ENCODE measurements at places on chromosomes 13 and 19.

GRCh38 chr19:13817018-13817614 is 21.9 kb downstream of the ZSWIM4 start:
- peak; percentile 45 for DNase-seq

DNA sequence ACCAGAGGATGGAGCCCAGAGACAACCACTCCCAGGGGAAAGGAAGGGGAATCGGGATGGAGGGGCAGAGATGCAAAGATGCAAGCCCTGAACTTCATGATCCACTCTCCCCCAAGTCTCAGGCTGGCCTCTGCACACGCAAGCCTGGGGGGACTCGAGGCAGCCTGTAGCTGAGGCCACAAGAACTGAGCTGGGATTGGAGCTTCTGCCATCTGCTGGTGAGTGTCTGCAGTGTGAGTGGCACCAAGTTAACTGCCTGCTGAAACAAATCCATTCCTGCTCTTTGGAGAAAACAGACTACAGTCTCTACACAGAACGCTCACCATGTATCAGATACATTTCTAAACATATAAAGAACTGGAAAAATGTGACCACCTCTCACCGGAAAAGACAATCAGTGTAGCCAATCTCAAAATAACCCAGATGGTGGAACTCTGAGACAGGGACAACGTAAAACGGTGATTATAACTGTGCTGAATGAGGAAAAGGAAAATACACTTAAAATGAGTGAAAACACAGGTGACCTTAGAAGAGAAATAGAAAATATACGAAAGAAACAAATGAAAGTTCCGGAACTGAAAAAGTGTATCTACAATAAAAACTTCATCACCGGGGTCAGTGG is 62.1 kb downstream of the KLF2 start:
- DNase-seq = no peak

- DNase-seq = no peak
Measured at GRCh38 chr13:48710160-48710559, 56.4 kb downstream of the CYSLTR2 start.

GRCh38 chr19:17981611-17982010 is 14.7 kb downstream of the KCNN1 start:
- no peak for DNase-seq

DNA sequence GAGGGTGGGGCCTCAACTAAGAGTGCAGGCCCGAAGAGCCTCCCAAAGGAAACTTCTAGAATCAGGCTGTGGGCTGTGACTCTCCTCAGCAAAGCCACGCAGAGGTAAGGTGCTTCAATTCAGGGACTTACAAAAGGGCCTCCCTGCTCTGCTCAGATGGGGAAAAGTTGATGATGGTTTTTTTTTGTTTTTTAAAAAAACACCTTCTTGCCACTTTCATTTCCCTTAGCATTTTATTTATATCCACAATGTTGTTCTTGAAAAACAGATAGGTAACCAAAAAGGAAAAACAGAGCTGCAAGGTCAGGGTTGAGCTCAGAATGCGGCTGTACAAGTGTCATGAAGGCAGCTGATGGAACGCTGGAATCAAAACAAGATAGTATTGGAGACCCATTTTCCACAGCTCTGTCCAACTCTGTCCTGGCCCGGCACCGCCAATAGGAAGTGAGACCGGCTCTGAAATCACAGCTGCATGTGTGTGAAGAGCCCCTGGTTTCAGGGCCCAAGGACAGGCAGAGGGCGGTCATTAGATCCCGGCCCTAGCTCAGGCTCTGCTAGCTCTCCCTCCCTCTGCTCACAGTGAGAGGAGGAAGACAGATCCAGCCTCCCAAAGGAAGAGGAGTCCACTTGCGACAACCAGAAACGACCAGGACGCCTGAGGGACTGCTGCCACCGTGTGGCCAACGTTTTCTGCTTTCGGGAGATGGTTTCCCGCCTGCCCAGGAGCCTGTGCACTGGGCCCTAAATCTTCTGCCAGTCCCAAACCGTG is 58.3 kb downstream of the KLF2 start:
- no peak for DNase-seq

DNA sequence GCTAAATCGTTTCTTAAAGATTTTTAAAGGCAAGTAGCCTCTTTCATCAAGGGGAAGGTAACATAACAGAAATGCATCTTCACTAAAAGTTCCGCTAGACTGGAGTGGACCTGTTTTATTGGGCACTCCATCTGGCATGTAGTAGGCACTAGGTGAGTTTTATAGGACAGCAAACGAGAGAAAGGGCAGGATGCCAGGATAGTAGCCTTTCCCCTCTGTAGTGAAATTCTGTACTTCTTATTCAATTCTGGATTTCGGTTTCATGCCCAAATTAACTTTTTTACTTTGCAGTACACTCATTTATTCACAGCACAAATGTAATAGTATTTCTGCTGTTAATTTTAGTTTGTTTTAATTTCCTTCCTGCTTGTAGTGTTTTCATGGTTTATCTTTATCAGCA is 45.2 kb downstream of the GPR180 start:
- no peak for DNase-seq

GRCh38 chr19:34332027-34332760 is 32.8 kb upstream of the GPI start:
- DNase-seq = no peak

DNA sequence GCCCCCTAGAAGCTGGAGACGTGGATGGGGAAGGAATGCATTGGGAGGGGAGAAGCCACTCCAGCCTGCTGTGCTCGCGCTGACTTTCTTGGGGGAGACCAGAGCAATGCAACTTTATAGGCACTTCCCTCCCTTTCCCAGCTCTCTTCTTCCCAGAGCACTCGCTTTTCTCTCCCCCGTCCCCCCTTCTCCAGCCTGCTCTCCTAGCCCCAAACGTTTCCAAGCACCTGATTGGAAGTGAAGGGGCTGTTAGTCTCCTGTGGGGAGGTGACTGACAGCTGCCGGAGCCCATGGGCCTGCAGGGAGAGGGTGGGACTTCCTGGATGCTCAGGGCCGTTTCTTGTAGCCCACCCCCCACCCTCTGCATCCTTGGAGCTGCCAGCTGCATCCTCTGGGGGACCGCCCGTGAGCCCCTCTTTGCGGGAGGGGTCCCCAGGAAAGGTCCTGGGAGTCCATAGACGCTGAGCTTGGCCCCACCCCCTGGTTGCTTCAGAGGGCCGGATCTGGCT is 2.5 kb downstream of the HDGFL2 start:
- DNase-seq = peak; percentile 7

DNA sequence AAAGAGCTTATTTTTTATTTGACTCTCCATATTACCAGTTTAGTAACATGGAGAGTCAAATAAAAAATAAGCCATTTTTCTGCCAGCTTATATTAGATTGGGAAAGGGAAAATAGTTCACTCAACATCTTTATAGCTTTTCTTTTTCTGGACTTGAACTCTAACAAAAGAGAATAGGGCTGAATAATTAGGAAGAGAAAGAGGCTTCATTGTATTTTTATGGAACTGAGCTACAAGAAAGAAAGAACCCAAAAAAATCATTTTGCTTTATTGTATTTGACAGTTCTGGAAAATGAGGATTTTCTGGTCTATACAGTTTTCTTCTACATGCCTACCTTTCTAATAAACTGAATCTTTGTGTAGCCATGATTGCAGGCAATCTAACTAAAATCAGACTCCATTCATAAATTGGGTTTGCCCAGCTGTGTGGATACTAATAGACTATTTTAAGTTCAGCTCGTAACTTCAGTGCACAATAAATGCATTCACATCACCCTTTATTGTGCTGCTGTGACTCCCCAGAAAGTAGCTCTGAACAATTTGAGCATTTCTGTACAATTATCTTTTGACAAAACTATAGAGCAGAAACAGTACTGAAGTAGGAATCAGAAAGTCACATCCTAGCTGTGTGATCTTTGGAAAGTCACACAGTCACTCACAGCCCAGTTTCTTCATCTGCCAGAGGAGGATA is 115.3 kb downstream of the STOML3 start:
- no peak for DNase-seq

DNA sequence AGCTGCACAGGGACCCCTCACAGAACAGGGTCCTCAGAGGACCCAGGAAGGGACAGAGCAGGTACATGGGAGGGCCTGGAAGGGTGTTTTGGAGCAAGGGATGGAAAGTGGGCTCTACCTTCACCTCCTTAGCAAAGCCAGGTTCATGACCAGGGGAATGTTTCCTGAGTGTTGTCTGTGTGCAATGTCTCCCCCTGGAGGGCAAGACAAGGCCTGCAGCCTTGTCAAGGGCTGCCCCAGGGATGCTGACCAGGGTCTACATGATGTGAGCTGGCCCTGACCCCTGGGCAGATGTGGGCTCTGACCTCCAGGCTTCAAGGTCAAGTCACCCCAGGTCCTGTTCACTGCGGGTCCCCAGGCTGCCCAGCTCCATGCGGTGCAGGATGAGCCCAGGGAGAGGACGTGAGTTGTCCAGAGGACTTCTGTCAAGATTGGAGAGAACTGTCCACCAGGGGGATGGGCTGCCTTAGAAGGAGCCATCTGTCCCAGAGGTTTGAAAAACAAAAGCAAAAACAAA is 1.0 kb upstream of the CEACAM1 start:
- DNase-seq = peak; percentile 35

GRCh38 chr13:50616101-50616500 is 227.4 kb downstream of the DLEU7 start:
- no peak for DNase-seq

DNA sequence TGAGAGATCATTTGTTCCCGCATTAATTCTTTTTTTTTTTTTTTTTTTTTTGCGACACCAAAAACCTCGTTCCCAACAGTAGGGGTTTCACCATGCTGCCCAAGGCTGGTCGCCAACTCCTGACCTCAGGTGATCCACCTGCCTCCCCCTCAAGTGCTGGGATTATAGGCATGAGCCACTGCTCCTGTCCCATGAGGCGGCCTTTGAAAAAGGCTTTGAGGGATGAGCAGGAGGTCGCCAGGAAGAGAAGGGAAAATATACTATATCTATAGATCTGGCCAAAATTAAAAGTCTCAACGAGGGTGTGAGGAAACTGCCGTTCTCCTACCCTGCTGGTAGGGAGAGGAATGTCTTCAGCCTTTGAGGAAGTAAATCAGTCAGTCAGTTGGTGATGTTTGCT is 26.2 kb downstream of the ZNF473 start:
- no peak for DNase-seq

DNA sequence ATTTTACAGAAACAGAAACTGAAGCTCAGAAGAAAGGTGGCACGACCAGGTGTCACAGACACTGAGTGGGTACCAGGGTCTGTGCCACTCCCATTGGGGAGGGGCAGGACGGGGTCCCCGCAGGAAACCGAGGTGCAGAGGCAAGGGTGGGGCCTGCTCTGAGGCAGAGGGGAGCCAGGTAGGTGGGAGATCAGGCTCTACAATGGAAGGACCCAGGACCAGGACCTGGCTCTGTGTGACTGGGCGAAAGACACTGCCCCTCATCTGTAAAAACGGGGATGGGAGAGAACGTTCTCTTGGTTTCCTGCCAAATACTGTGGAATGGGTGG is 2.8 kb downstream of the PTGIR start:
- no peak for DNase-seq

DNA sequence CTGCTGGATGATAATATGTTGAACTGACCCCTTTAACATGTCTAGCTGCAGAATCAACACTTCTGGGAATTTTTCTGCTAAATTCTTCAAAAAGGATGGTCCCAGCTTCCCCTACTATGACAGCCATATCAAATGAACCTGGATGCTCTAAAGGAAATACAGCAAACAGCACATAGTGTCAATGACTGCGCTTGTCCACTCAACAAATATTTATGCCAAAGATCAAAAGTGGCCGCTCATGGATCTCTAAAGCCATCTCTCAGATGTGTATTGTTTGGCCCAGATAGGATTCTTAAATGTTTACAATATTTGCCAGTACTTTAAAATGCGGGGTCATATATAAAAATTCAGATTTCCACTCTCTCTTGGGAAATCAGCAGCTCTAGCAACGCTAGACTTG is 3.3 kb downstream of the TBC1D4 start:
- DNase-seq = no peak

- DNase-seq = no peak
Measured at GRCh38 chr13:113954046-113954835, 19.6 kb downstream of the C13orf46 start.

GRCh38 chr13:48476686-48477085 is 56.2 kb downstream of the RCBTB2 start:
- no peak for DNase-seq

DNA sequence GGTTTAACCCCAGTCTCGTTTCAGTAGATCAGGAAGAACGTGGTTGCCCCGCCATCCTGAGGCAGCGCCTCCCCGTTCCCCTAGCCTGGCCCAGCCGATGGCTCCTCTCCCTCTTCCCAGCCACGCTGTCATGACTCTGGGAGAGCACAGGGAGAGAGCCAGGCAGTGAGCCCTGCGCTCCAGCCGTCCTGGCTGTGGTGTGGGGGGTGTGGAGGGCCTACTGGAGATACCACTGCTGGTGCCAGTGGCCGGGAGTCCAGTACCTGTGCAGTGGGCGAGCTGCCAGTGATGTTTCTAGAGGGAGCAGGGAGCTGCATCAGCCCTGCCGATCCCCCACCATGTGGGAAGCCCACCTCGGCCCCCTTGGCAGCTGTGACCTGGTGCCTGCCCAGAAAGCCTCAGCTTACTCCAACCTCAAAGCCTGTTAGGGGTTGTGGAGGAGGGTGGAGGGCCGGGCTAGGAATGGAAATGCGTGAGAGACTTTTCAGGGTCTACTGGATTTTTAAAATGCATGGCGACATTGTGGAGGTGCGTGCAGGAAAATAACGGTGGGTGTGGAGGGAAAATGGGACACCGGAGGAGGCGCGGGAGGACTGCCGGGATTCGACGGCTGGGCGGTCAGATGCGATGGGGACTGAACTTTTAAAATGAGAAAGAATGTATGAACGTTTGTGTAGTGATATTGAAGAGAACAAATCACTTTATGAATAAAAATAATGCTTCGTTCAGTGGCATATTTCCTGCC is 4.9 kb downstream of the TEX29 start:
- DNase-seq = no peak

GRCh38 chr19:4372165-4373012 is 28.0 kb downstream of the SH3GL1 start:
- DNase-seq = no peak

DNA sequence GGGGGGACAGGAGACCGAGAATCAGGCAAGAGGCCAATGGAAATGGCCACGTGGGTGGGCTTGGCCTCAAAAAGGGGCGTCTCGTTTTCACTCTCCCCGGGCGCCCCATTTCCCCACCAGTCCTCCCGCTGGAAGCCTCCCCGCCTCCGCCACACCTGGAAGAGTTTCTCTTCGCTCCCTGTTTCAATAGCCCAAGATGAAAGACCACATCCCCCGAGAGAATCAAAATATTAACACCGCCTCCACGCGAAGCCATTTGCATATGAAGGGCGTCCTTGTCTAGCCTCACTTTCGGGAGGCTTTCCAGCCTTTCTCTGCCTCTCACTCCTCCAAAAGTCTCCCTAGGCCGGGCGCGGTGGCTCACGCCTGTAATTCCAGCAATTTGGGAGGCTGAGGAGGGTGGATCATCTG is 691 bp upstream of the OLFM2 start:
- no peak for DNase-seq

DNA sequence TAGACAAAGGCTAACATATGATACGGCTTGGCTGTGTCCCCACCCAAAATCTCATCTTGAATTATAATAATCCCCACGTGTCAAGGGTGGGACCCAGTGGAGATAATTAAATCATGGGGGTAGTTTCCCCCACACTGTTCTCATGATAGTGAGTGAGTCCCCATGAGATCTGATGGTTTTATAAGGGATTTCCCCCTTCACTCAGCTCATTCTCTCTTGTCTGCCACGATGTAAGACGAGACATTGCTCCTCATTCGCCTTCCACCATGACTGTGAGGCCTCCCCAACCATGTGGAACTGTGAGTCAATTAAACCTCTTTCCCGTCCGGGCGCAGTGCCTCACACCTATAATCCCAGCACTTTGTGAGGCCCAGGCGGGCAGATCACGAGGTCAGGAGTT is 143.5 kb downstream of the RXFP2 start:
- no peak for DNase-seq

- no peak for DNase-seq
Measured at GRCh38 chr13:50537029-50537428, 306.5 kb downstream of the DLEU7 start.

GRCh38 chr13:47076500-47076899 is 179.6 kb upstream of the HTR2A start:
- DNase-seq = no peak

All from NCI-H526 treated with DMSO at 0.1 percent for 48 hours (cell line).